Right renal cortex interstitium (tissue), 3 donors: ENCODE measurements at places on chromosomes 2 and 18.

DNA sequence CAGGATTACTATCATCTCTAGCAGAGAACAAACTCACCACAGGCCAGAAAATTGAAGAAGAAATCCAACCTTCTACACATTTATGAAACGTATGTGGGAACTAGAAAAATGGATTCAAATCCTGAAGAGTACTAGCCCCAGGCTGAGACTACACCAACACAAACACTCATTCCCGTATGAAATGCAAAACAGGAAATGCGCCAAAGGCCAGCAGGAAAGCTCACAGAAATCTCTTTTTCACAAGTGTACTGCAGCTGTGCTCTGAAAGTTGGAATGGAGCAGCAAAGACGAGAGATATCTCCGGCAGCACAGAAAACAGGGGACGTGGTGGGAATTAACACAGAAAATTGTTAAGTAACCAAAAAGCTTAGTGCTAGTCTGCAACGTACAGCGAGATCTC, 913.5 kb downstream of the TDRD15 start:
- no peak for DNase-seq

GRCh38 chr2:110657724-110658305, 20.0 kb downstream of the BUB1 start:
- no peak for DNase-seq

DNA sequence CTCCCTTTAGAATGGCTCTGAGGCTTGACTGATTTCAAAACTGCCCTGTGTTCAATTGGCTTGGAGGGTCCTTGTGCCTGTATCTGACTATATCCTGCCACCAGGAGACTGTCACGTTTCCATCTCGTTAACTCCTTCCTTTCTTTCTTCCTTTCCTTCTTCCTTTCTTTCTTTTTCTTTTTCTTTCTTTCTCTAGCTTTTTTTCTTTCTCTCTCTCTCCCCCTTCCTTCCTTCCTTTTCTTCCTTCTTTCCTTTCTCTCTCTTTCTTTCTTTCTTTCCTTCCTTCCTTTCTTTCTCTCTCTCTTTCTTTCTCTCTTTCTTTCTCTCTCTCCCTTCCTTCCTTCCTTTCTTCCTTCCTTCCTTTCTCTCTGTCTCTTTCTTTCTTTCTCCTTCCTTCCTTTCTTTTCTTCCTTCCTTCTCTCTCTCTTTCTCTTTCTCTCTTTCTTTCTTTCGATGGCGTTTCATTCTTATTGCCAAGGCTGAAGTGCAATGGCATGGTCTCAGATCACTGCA, 38.1 kb upstream of the EML6 start:
- no peak for DNase-seq

DNA sequence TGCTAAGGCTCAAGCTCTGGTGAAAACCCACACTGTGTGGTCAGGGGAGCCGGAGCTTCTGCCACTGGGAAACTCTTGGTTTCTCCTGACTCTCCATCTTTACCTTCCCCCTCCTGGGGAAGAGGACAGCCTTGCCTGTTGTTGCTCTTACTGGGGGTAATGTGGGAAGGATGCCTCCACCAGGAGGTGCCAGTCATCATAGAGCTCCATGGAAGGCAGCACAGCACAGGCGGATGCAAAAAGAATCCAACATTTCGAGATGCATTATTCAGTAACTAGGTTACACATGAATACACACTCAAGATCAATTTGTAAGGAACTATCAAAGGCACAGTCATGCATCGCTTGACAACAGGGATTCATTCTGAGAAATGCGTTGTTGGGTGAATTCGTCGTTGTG, 322.6 kb downstream of the AFF3 start:
- DNase-seq, result no peak
